ENCODE measurements at places on chromosomes 5 and 9.

DNA sequence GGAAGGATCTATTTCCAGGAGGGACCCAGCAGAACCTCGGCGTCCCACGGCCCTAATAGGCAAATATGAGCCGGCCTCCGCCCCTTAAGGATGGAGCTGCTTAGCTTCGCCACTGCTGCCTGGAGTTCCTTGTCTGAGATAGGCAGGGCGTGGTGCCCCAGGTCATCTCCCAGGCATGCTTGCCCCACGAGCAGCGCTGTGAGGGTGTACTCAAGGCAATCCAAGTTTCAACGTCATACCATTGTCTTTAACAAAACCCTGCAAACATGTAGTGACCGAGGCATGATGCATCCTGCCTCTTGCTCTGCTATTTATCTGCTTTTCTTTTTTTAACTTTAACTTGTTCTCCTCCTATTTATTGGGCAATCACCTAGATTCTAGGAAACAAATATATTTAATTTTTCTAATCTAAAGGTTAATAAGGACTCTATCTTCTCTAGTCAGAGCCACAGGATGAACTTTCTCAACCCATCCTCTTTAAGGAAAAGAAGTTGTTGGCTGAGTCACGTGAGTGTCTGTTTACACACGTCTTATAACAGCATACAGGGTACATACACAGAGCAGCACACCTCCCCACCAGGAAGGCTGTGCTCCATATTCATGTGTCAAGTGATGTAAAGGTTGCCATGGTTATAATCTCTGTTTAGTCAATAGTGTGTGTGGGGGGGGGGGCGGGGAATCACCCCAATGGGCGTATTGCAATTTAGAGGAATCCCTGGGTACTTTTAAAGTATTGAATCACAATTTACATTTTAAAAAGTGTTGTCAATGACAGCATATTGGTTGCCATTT, 27.3 kb upstream of the ZSWIM6 start:
- DNase-seq = no peak

GRCh38 chr9:85137696-85138095, 468.2 kb downstream of the NTRK2 start:
- no peak for DNase-seq

- DNase-seq = no peak
These were observed 43.8 kb upstream of the SUSD1 start for GRCh38 chr9:112218908-112219307.

DNA sequence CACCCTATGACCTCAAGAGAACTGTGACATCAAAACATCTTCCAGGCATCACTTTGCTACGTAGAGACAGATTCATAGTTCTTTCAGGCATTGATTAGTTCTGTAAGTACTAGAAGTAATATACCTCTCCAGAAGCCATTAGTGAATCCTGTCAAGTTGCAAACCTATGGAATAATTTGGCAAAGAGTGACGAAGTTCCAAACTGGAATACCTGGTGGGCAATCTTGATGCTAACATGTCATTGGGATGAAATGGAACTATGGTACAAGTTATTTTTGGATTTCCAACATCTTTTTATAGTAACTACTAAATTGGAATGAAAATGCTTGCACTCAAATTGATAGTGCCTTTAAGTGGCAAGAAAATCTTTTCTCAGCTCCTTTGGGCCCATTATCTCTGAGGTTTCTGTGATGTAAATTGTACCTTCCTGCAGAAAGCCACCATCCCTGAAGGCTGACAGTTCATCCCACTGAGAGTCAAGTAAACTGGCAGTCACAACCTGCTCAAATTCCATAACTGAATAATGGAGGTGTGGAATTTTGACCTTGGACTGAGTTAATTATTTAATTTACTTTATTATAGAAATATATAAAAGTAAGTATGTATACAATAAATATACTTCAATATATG, 435.5 kb downstream of the DTWD2 start:
- no peak for DNase-seq

- peak; percentile 15 for DNase-seq
These were observed 601 bp downstream of the ERGIC1 start for GRCh38 chr5:172834415-172835289.
